ENCODE measurements at places on chromosomes 11 and 22.
A peak's percentile ranks its signal among the peaks of the same experiment; 100 is the strongest.

DNA sequence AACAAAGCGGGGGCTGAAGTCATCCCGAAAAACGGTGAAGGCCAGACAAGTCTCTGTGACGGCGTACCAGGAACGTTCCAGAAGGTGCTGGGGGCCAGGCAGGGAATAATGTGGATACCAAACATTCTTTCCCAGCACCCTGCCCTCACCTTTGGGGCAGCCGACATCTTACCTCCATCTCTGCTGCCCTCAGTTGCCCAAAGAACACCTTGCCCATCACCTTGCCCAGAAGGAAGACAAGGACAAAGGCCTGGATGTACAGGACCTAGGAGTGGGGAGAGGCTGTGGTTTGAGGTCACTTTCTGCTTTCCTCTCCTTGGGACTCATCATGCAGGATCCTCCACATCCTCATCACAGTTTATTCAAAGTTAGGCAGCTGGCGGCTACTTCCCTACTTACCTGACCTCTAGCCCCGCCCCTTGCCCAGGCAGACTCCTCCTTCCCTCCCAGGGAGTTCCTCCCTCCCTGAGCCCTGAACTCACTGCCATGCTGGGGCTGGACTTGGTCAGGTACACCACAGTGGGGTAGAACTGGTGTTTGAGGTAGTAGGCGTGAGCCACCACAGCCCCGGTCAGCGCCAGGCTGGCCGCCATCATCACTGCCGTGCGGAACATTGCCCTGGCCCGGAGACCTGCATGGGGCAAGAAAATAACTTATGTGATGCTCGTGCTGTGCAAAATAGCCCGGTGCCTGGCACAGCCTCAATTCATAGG is 1.2 kb downstream of the SYVN1 start:
- no peak for DNase-seq

- no peak for DNase-seq
Measured at GRCh38 chr11:31233425-31233824, 136.1 kb downstream of the DCDC1 start.

DNA sequence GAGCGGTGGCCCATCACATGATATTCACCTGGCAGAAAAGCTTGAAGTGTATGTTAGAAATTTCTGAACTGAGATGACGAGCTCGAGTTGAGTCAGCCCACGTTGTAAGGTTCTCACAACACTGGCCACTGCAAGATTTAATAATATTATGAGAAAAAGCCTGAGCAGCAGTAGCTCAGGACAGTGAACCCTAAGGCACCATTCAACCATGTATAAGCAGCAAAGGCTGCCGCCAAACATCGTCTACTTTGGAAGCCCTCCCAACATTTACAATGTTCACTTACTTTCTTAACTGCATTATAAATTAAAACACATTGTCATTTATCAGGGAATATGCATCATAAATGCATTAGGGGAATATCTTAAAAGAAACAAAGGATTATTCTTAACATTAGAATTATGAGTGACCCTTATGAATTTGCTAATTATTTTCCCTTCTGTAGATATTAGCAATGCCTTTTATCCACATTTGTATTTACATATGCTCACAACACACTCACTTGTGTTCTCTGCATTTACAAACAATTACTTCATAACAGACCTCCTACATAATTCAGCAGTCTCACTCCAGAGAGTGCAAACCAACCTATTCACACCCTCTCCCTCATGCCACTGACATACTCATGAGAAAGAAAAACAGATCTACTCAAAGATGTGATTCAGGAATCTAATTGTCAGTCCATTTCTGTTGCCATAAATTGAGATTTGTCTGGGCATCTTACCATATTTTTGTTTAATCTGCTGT is 57.7 kb upstream of the CARD18 start:
- DNase-seq: no peak

GRCh38 chr11:129658526-129658867 is 157.2 kb upstream of the TMEM45B start:
- DNase-seq: no peak

- no peak for DNase-seq
Measured at GRCh38 chr22:32444068-32444467, 20.2 kb downstream of the BPIFC start.

- peak; percentile 55 for DNase-seq
Measured at GRCh38 chr11:100575860-100576717, 111.0 kb upstream of the ARHGAP42 start.

DNA sequence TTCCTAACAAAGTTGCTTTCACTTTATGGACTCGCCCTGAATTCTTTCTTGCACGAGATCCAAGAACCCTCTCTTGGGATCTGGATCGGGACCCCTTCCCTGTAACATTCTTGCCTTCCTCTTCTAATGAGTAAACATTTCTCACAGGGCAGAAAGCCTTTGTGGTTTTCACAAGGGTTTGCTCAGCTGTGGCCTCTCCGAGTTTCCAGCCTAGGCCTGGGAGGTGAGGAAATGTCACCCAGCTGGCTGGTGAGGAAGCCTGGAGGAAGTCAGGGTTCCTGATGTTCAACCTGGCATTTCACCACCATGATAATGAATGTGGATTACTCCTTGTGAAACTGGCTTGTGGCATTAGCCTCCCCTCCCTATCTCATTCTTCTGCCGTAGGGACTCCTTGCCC is 224.9 kb downstream of the DSCAML1 start:
- no peak for DNase-seq

GRCh38 chr22:48488149-48488551 is 1339.5 kb downstream of the BRD1 start:
- peak; percentile 22 for DNase-seq

DNA sequence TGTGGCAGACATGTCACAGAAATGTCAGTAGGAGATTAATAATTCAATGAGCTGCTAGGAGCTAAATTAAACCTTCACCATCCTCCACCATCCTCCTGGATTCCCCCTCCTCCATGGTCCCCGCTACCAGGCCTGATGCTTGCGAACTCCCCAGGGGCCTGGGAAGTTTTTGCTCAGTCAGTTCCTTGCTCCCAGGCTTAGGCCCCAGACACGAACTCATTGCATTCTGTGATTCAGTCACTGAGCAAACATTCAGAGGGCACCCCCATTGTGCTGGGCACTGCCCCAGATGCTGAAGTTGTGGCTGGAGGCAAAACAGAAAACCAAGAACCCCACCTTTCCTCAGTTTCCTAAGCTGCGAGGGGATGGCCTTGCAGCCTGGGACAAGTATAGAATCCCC is 14.3 kb downstream of the NPTXR start:
- no peak for DNase-seq

DNA sequence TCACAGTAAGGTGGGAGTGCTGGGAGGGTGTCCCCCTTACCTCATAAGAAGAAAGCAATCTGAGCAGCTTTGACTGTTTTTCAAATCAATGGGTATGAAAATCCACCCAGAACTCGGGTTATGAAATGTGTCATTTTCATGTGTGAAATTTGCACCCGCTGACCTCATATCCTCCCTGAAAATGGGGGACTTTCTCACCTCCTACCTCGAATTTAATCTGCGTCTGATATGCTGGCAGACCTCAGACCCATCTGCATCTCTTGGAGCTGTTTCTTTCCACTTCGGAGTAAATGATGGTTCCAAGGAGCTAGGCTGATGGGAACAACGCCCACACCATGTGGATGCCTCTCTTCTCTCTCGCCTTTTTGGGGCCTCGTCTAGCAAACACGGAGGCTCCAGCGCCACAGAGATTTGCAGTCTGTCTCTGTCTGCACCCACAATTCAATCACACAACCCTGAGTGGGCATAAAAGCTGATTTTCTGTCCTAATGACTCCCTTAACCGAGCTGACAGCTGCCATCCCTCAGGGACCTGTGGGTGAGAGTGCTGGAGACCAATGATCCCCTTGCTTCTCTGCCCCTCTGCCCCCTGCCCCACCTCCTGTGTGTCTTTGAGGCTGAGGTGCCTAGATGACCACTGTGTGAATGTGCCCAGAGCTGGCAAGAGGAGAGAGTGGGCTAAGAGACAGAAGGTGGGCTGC is 71.0 kb downstream of the TRIM29 start:
- no peak for DNase-seq

GRCh38 chr22:44468973-44469372 is 29.1 kb downstream of the RTL6 start:
- no peak for DNase-seq

GRCh38 chr11:60305906-60306619 is 21.0 kb upstream of the MS4A6E start:
- no peak for DNase-seq

DNA sequence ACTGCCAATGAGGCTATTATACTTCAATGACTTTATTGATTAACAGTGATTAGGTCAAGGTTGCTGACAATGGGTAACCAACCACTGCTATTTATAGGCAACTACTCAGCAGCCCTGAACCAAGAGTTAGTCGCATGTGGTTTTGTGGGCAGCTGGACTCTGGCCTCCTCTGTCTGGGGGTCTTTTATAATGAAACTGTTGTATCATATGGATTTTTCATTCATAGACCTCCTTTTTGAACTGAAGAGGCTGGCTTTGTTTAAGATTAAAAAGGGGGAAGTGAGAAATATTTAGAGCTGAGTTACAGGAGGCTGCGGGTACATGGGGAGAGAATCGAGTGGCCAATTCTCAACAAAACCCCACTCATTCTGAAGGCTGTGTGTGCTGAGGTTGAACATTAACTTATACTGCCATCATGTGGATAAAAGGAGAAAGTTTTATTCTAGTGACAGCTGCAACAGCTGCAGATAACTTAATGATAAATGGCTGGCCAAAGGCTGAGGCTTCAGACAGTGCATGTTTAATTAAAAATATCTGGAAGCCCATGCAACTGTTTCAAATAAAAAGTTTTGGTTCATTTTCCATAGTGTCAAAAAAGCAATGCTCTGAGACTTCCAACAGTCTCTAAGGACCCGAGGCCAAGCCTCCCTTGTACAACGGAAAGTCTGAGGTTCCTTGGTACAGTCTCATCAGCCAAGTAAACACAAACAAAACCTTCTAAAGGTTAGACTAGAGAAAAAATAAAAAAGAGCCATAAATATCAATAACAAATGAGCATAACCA is 682.6 kb downstream of the KCNA4 start:
- peak; percentile 78 for DNase-seq

- DNase-seq: peak; percentile 27
Measured at GRCh38 chr11:504053-504993, 2.7 kb downstream of the RNH1 start.

GRCh38 chr11:123188508-123189165 is 6.4 kb downstream of the CLMP start:
- peak; percentile 81 for DNase-seq

DNA sequence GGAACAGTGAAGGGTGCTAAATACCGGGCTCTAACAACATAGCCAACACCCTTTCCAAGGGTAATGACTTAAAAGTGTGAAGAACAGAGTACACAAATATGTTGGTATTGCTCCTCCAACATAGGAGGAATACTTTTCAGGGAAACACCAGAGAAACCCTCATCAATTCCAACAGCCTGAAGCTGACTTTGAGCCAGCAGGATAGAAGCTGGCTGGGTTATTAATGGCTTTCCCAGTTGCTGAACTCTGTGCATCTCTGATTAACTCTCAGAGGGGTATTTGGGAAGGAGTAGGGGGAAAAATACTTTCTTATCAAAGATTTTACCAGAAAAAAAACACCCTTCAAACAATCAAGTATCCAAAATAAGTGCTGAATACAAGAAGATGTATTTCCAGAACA is 95.6 kb downstream of the AMBRA1 start:
- DNase-seq: no peak

DNA sequence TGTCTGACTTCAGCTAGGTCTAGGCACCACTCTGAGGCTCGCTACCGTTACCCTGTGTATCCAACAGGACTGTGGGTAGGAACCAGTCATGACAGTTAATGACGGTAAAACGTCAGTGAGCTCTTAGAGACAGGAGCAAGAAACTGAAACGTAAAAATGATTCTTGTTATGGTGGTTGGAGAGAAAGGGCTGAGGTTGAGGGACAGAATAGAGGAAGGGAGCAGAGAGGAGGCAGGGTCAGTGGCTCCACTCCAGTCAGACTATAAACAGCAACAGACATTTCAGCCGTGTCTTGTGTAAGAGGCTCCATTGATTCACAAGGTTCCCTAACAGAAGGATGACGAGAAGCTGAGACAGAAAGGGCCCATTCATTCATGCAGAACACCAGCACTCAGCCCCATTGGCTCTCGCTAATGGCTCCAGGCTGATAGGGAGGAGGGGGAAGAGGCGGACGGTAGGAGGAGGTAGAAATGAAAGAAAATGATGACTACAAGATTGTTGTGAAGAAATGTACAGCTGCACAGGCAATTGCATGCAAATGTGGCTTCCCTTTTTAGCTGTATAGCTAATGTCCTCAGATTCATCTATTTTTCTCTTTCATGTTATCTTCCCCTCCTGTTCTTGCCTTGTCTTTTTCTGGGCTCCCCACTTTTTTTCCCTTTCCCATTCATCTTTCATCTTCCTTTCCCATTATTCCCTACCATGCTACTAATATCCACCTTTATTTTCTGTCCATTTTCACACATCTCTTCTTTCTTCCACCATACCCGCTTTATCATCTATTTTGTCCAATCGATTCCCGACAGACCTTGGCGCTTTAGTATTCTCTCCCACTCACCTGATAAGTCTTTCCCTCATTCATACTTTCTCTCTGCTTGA is 34.3 kb downstream of the ETS1 start:
- peak; percentile 53 for DNase-seq

- peak; percentile 90 for DNase-seq
Measured at GRCh38 chr11:126136507-126136906, 73.8 kb upstream of the CDON start.

DNA sequence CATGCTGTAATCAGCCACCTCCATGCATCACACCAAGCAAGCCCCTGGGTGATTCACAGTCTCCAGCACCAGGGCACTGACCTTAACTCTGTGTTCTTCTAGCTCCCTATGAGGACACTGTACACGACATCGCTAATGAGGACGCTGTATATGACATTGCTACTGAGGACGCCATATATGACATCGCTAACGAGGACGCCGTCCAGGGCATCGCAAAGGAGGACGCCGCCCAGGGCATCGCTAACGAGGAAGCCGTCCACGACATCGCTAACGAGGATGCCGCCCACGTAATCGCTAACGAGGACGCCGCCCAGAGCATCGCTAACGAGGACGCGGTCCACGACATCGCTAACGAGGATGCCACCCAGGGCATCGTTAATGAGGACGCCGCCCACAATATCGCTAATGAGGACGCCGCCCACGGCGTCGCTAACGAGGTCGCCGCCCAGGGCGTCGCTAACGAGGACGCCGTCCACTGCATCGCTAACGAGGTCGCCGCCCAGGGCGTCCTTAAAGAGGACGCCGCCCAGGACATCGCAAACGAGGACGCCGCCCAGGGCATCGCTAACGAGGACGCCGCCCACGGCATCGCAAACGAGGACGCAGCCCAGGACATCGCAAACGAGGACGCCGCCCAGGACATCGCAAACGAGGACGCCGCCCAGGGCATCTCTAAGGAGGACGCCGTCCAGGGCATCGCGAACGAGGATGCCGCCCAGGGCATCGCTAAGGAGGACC is 34.5 kb upstream of the DGCR6L start:
- no peak for DNase-seq

DNA sequence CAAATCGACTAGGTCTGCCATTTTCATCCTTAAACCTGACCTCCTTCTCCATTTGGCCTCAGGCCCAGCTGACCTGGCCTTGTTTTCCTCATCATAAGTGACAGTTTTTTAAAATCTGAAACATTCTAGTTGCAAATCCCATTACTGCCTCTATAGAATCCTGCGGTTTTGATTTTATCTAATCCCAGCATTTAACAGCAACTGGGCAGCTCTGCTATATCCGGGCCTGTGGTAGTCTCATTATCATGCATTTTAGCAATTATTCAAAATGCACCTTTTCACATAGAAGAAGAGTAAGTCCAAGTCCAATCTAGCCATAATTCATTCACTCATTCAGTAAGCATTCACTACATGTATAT is 28.6 kb upstream of the BIRC3 start:
- DNase-seq: no peak

All from fibroblast of skin of abdomen (primary cell).